Central memory CD8-positive, alpha-beta T cell (primary cell): ENCODE measurements at places on chromosomes 5 and 9.

GRCh38 chr9:16347886-16348285, 522.6 kb downstream of the BNC2 start:
- no peak for DNase-seq

GRCh38 chr9:105414947-105415661, 32.7 kb upstream of the FSD1L start:
- DNase-seq, result peak; percentile 42

- DNase-seq, result no peak
These were observed 151.7 kb downstream of the PRELID2 start for GRCh38 chr5:145683431-145683830.

GRCh38 chr5:109759306-109759705, 69.6 kb downstream of the MAN2A1 start:
- no peak for DNase-seq

DNA sequence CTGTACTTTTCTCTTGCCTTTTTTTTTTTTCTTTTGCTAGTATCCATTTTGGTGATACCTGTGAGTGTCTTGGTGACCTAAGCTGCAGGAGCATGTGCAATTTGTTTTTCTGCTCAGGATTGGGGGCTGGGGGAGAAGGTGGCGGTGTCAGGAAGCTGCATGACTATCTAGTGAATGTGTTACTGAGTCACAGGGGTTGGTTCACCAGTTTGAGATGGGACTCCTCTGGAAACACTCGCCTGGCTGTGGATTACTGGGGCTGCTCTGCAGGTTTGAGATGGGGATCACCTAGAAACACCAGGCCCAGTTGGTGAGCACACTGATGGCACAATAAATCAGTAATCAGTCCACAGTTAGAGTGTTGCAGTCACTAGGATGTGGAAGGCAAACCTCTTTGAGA, 447.9 kb downstream of the SPATA31D1 start:
- no peak for DNase-seq

DNA sequence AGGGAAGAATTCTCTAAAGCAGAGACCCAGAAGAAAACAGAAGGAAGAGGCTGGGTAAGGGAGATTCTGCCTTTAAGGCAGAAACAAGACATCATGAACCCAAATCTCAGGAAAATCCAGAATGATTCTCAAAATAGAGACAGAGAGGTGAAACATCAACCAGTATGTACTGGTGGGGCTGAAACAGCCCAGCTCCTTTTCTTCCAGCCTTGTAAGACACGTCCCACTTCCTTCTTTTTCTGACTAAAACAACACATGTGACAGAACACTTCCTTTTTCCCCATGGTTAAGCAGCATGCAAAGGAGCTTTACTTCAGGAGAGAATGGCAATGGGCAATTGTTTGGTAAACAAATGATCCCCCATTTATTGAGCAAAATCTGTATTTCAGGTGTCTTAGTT, 230.8 kb upstream of the NR4A3 start:
- no peak for DNase-seq
